Activated T-helper 1 cell treated with anti-CD3 and anti-CD28 coated beads, Interleukin-2, amount 50 U/mL, for 16 hours (primary cell): ENCODE measurements at places on chromosomes 4 and X.

GRCh38 chr4:5217421-5217820, 166.1 kb downstream of the STK32B start:
- no peak for DNase-seq

DNA sequence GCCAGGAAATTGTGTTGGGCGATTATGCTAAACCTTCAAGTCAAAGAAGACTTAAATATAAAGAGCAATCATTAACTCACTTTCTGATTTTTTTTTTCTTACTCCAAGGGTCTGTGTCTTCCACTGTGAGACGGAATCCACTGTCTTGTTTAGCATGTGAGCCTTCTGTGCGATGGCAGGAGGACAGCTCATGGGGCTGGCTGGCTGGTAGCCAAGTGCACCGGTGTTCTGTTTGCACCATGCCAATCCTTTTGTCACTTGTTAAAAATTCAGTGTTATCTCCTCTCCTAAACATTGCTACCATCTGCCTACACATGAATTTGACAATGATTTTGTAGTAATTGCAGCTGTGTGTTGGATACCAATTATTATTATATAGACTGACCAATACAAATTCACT, 1056.3 kb upstream of the IGFBP7 start:
- DNase-seq = no peak

DNA sequence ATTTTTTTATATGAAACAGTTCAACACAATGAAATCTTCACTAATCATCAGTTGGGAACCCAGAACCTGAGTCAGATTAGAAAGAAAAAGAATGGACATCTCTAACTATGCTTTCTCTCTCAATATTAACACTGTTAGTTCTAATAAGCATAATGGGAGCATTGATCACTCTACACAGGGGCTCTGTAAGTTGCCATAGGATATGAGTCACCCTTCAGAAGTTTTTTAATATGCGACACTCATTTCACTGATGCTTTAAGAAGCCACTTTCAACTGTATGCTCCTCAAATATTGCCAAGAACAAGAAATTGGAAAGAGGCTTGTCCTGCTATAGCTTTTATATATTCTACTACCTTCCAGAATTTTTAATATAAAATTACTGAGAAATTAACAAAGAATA, 187.0 kb downstream of the AASDH start:
- no peak for DNase-seq

GRCh38 chrX:41478381-41478911, 31.3 kb downstream of the NYX start:
- DNase-seq = no peak

- no peak for DNase-seq
These were observed 105.4 kb upstream of the ANK2 start for GRCh38 chr4:112944006-112944405.

- DNase-seq = no peak
These were observed 25.0 kb downstream of the CTPS2 start for GRCh38 chrX:16687514-16687913.

GRCh38 chr4:42733380-42733779, 76.5 kb upstream of the ATP8A1 start:
- DNase-seq = no peak

GRCh38 chrX:19824603-19825002, 62.8 kb downstream of the SH3KBP1 start:
- DNase-seq = no peak

DNA sequence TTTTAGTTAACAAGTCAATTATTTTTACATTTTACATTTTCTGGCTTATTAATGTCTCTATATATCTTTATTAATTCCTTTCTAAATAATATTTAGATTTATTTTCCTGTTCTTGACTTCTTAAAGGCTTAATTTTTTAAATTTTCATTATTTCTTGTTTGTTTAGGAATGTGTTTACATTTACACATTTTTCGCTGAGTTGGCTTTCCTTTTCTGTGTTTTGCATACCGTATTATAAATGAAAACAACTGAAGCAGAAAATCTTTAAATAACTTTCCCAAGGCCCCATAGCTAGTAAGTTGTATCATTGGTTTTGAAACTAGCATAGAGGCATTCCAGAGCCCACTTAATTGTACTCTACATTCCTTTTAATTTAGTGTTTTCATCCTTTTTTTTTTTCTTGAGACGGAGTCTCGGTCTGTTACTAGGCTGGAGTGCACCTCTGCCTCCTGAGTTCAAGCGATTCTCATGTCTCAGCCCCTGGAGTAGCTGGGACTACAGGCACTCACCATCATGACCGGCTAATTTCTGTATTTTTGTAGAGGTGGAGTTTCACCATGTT, 261.6 kb downstream of the IQCM start:
- DNase-seq = no peak

DNA sequence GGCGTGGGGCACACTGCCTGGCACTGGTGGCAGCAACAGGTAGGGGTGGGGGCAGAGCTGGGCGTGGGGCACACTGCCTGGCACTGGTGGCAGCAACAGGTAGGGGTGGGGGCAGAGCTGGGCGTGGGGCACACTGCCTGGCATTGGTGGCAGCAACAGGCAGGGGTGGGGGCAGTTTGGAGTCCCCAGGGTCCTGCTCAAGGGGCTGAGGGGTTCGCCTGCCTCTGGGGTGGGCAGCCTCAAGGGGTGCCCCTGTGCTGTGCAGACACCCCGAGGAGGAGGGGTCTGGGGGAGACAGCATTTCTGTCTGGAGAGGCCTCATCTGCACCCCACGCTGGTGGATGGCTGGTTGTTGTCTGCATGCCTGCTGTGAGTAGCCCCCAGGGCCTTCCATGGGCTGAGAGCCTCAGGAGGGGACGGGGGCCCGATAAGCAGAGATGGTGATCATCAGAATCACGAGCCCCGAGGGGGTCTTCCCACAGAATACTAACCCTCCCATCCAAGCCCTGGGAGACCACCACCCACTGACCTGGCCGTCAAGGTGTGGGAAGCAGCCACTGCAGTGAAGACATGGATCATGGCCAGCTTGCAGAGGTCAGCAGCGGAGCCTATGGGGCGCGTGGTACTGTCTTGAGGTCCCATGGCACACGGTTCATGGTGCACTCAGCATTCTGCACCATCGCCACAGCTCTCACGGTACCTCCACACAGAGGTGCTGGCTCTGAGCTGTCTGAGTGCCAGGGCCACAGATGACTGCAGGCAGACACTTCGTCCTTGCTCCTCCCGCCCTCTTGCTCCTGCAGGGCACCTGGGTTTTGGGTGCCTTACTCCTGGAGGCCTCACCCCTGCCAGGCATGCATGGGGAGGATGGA, 21.5 kb downstream of the NAT8L start:
- DNase-seq = no peak

- no peak for DNase-seq
These were observed 30.9 kb downstream of the GALNT7 start for GRCh38 chr4:173199553-173199952.

- DNase-seq = no peak
These were observed 408.3 kb upstream of the MAGEC2 start for GRCh38 chrX:142613403-142613802.

- DNase-seq = no peak
These were observed 74.6 kb downstream of the WDR44 start for GRCh38 chrX:118420462-118420861.

- DNase-seq = no peak
These were observed 5.9 kb upstream of the F11 start for GRCh38 chr4:186260117-186260503.

DNA sequence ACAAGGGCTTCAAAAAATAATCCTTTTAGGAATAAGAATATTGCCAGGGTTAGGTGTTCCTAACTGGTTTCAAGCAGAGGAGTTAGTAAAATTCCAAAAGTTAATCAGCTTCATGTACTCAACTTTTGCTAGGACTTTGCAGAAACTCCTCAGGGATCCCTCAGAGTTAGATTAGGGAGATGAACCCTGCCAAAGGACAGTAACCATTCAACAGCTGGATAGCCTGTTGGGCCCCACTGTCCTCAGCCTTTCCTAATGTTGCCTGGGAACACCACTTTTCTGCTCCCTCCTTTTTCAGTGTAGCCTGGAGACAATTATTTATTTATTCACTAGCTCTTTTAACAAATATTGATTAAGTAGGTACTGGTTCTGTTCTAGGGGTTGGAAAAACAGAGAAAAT, 53.8 kb downstream of the NFKB1 start:
- no peak for DNase-seq

DNA sequence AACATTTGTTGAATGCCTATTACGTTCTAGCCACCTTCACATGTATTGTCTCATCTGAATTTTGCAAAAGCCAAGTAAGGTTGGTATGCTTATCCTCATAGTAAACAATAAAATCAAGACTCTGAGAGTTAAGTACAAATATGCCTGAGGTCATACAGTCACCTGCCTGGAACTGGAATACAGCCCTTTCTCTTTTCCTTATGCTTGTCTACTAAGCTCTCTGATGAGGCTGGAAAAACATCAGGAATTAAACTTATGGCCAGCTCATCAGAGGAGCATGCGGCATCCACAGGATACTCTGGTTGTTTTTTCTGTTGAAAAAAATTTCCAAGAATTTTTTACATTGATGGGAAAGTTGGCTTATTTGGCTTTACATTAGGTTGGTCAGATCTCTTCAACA, 35.5 kb downstream of the NCAPG start:
- no peak for DNase-seq

DNA sequence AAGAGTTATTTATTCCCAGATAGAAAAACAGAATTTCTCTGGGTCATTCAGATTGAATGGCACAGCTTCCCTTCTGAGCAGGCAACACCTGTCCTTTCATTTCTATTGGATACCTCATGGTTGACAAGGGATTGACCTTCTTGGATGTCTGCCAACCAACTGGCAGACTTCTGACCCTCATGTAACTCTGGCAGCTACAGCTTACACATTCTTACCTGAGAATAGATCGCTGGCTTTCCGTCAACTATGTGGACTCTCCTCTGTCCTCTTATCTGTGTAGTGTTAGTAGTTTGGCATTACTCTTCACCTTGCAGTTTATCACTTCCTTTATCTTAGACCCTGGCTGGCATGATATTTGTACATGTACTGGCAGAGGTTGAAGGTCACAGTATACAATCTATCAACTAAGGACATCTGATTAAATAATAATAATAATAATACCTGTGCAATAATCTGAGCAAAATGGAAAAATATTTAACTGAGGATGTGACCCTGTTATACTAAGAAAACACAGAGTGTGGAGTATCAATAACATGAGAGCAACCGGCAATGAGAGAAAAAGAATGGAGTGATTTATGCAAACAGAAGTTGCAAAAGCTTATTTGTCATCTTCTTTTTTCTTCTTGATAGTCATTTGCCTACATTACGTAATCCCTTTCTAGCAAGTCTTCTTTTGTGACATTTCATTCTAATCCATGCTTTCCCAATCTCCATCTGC, 1118.2 kb downstream of the ARAP2 start:
- DNase-seq = no peak

DNA sequence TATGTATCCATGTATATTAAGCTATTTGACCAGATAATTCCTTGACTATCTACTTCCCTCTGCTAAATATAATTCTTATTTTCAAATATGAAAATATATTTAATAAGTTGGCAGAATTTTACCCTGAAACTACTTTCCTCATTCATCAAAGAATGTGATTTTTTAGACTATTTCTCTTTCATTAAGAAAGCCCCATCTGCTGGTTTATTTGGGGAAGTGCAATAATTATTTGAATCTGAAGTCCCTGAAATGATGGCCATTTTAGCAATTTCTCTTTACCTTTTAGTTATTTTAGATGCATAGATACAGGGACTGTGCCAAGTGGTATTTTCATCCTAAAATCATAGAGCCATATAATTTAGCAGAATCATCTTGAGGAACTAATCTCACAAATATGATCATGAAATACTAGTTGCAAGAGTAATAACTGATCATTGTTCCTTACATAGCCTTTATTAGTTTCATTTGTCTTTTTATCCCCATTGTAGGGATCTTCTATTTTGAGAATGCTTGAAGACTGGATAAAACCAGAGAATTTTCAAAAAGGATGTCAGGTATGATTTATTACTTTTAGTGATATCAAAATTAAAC, 39.0 kb downstream of the ENPEP start:
- no peak for DNase-seq

DNA sequence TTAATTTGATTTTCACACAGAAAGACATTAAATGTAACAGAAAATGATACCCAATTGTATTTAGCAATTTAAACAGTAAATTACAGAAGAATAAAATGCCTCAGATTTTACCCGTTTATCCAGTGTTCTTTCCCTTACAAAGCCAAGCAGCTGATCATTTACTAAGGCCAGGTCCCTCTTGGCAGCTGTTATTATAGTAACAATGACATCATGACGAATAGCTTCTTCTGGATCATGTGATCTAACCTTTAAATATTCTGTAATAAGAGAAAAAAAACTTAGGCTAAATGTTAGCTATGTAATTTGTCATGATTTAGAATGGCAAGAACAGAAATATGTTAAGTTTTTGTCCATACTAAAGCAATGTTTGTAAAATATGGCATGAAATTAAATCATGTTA, 69.4 kb downstream of the PDS5A start:
- DNase-seq = no peak

DNA sequence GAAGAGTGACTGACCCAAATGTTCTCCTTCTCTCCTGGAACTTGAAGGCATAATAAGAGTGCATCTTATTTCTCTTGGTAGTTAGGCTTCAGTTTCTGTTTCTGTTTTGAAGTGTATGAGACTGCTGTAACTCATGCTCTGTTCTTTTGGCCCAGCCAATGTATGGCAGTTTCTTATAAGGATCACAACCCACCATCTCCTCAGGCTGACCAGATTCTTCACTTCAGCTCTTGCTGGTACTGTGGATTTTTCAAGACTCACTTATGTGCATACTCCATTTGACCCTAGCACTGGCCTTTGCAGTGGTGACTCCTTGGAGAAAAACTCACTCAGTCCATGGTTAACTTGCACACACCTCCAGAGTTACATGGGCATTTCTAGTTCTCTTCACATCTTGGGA, 9.6 kb upstream of the YTHDC1 start:
- DNase-seq = no peak

DNA sequence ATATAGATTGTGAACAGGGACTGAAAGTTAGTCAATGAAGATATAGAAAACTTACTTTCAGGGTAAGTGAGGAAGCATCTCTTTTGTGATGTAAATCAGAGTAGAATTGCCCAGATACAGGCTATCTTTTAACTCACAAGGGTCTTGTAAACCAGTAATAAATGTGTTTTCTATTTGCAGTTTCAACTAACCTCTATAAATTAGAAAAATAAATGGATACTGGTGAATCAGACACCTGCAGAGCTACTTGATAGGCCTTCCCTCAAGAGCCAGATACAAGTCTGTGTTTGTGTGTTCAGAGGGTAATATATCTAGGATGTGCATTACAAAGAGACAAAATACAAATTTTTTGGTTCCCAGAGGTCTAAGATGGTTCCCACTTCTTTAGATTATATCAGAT, 82.9 kb downstream of the DCLK2 start:
- no peak for DNase-seq

DNA sequence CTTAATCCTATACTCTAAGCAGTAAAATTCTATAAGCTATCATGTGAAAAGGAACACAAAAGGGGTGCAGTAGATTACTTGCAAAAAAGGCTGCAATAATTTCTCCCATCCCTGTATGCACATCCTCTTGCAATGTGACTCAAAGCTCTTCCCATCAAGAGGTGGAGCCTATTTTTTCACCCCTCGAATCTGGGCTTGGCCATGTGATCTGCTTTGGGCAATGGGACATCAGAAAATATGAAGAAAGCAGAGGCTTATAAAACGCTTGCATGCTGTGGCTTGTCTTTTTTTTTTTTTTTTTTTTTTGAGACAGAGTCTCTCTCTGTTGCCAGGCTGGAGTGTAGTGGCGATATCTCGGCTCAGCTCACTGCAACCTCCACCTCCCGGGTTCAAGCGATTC, 33.0 kb downstream of the GEMIN8 start:
- DNase-seq = no peak
